ENCODE measurements at places on chromosomes 6 and 20. TPM values are rescaled to one million over a fixed set of nuclear protein-coding genes. Genes with fewer than 3 reads are reported as not detected.

DNA sequence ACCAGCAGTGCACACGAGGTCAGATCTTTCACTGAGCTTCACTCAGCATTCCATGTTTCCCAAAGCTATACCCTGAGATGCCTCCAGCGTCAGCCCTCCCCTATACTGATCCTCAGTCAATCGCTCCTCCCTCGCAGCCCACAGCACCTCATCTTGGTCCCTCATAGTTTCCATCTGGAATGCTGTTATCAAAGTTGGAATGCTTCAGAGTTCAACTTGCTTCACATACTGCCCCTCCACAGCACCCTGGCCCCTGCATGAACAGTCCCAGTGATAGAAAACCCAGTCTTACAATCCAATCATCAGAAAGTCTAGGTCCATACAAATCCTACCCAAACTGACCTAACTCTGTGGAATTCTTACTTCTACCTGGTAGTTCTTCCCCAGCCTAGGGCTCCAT lies 20.0 kb downstream of the SPAG4 start:
- no peak for DNase-seq

DNA sequence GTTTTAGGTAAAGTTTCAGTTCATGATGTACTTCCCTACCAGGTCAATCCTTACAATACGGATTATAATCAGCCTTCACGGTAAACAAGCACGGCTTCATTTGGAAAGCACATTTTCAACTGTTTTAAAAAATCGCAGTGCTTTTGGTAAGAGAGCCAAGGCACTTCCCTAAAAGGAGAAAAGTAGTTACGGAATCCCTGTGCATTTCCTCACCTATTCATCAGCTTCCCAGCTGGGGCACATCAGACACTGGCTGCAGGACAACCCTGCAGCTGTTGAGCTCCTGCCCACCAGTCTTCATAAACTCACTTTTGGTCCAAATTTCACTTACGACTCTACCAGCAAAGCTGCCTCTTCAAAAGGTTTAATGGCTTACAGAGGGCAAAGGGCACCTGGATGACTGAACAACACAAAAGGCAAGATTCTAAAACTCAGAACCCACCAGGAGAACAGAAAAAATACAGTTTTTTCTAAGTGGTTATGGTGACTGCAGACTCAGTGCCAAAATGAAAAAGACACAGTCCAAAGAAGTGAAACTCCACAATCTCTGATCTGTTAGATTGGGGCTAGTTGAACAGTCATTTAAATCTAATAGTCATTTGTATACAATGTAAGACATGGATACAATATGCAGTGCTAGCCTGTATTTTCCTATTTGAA lies 7.5 kb downstream of the SNX5 start:
- DNase-seq, result no peak

DNA sequence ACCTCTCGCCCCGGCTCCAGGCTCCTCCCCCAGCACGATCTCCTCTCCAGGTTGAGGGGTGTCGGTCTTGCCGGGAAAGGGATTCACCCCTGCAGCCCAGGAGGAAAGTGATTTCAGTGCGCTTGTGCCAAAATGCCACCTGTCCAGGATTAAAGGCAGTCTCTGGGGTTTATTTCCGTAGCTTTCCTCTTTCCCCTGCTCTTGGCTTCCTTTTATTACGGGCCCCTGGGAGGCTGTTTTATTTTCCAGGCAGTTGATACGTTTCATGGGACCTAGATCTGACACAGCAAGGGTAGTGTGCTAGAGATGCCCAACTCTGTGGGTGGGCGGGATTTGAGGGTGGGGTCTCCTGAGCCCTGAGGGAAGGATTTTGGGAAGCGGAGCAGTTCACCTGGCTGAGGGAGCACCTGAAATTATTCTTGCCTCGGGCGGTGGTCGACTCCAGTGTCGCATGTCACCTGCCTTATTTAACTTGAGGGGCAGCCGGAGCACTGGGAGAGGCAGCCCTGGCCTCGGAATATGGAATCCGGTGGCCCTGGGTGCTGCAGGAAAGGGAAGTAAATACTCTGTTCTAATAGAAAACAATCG lies 9.5 kb upstream of the NKX2-2 start:
- no peak for DNase-seq

DNA sequence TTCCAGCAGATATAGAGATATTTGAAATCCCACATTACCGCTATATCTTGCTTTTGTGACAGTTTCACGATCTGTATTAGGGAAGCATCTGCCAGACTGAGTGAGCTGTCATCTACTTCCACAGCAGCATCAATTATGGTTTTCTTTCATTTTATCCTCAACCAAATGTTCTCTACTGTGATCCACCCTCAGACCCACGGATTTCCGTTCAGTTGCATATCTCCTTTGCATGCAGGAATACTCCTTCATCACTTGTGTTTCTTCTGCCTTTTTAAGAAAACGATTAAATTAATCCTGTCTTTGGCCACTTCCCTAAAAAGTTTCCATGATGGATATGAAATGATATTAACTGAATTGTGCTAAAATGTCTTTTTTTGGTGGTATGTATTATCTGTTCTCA lies 262.1 kb upstream of the ADGRB3 start:
- DNase-seq, result no peak

GRCh38 chr6:116004841-116005815 lies 55.6 kb downstream of the FRK start:
- no peak for DNase-seq

- DNase-seq, result no peak
Measured at GRCh38 chr6:109372130-109372529, 10.1 kb downstream of the CD164 start.

DNA sequence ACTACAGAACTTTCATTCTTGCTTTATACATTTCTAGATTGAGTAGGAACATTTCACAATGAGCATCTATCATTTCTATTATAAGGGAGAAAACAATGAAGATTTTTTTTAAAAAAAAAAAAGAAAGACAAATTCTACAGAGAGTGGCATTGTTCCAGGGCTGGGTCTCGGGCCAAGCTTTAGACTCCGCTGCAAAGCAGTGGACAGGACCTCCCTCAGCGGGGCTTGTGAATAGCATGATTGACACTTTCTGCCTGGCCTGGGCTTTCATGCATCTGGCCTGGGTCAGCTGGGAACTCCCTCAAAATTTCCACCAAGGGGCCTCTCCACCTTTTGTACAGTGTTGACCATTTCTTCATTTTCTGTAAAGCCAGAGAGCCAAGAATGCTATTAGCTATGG lies 55.8 kb upstream of the HIVEP2 start:
- peak; percentile 20 for DNase-seq

DNA sequence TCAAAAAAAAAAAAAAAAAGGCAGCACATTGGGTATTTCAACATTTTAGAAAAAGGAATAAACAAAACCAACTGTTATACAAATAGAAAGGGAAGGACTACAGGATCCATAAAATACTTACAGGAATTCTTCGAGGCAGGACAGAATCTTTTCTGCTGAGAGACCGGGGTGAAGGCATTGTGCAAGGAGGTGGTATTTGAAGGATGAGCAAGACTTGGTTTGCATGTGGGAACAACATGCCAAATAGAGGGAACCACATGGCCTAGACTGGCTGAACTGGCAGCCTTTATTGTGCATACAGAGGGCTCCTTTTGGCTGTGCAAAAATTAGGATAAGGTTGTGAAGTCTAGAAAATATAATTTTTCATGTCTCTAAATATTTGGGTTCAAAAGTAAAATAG lies 62.9 kb downstream of the SCAND1 start:
- no peak for DNase-seq

GRCh38 chr20:53723621-53724020 lies 130.0 kb upstream of the ZNF217 start:
- DNase-seq, result no peak

DNA sequence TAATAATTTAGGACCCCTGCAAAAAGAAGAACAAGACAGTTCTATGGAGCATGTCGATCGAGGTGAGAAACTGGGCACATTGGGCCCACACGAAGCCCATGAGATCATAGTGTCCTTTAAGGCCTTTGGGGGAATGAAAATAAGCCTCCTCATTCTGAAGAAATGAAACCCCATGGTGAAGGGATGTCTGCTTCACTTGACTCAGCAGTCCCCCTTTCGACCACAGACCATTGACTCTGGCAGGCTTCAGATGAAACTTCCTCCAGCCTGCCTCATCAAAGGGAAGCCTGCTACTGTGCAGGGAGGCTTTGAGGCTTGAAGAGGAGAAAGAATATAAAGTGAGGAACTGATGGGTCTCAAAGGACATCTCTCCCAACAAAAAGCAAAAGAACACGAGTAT lies 144.2 kb upstream of the FBXL4 start:
- no peak for DNase-seq

GRCh38 chr6:53048431-53049195 lies 16.6 kb upstream of the FBXO9 start:
- DNase-seq, result no peak

DNA sequence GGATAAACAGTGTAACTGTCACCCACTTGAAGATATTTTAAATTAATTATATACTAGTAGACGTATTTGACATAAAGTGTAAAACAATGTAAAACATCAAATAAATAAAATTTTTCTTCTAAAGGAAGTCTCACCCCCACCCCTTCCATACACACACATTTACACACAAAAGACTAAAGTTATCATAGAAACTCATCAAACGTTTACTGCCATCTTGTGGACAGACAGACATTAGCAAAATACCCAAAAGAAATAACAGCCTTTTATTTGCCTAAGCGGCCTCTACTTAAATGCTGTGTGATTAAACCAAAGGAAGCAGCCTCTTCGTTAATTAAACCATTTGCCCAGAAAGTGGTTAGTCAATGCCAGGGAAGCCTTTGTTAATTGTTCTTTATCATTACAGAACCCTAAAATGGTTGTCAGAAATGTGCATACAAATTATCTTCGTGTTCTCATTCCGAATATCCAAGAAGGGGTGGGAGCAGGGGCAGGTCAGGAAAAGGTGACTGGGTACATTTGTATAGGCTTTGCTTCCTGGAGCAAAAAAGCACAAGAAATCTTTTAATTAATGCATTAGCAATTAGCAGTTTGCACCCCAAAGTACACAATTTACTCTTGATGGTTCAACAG lies 176.2 kb upstream of the SASH1 start:
- no peak for DNase-seq

DNA sequence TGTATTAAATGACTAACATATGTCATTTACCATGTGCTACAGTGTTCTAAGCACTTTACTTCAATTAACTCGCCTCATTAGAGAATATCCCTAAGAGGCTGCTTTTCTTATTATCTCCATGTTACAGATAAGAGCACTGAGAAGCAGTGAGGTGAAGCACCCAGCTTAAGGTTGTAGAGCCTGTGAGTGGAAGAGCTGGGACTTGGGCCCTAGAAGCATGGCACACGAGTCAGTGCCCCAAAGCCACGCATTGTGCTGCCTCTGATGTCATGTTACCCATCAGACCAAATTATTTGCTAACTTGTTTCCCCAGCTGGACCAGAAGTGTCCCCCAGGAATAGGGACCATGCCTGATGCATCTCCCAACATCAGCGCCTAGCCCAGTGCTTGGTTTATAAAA lies 34.1 kb downstream of the POFUT1 start:
- DNase-seq, result no peak

DNA sequence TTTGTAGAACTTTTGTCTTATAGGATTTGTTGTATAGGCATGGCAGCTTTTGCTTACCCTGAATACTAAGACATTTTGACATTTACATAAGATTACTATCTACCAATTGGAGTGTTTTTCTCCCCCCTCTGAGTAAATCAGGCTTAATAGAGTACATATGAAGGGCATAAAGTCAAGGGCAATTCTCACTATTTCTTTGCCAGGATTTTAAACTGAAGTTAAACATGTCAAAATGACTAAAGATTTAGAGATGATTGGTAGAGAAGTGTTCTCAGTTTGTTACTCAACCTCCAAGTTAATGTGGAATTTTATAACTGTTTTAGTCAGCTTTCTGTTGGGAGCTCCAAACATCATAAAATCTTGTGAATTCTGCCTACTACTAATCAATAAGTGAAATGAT lies 157.8 kb downstream of the CDKAL1 start:
- no peak for DNase-seq

DNA sequence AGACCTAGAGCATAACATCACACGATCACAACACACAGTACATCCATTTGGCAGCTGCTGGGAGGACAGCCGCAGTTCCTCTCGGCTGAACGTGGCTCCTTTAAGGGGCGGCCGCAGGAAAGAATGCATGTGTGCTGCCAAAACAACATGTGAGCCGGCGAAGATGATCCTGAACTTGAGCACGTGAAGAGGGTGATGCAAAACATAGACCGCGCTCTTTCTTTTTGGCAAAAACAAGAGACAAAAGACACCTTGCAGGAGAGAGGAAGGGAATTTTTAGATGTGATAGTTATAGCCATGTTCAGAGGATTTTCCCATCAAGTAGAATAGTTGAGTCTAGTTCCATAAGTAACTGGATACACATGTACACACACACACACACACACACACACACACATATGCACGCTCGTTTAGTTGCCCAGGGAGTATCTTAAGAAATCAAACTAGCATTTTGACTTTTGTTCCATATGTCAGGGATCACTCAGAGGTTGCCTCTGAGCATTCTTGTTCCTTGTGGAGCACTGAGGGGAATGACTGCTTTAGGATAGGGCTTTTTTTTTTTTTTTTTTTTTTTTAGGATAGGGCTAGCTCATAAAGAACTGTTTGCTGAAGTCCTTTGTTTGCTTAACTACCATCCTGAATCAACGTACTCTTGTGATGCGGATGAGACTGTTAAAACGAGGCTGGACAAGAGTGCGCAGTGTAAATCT lies 21.7 kb upstream of the RANBP9 start:
- no peak for DNase-seq

- DNase-seq, result no peak
Measured at GRCh38 chr6:43950051-43950605, 177.1 kb downstream of the MRPL14 start.

- DNase-seq, result no peak
Measured at GRCh38 chr6:7112741-7113313, 5.1 kb downstream of the RREB1 start.

- DNase-seq, result no peak
Measured at GRCh38 chr20:25637247-25637646, 13.4 kb upstream of the NANP start.

DNA sequence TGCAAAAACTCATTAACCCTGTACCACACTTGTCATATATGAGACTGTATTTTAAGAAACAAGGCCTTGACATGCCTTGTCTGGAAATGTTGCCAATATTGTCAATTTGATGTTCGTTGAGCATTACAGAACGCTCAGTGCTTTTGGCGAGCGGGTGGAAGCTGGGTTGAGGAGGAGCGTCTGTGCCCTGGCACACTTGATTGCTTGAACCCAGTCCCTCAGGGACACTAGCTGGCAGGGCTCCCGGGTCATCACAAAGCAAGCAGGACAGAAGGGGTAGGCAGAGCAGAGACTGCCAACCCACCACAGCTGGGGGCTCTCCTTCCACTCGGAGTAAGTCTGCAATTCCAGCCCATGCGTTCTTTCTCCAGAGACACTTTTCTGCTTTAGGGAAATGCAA lies 286.3 kb downstream of the KHDC1L start:
- DNase-seq, result no peak

- DNase-seq, result no peak
Measured at GRCh38 chr20:16942756-16943155, 194.6 kb downstream of the OTOR start.

GRCh38 chr6:87093199-87093598 lies 1.7 kb downstream of the CGA start:
- no peak for DNase-seq

The TMEM217 gene
- total RNA-seq, result 0.82 TPM

The MAP3K7 gene
- 37.9 TPM for total RNA-seq

The LPA gene
- total RNA-seq, result 0.43 TPM

The MYL9 gene
- total RNA-seq, result 19.7 TPM

The MEP1A gene
- not detected for total RNA-seq

The CTSA gene
- total RNA-seq, result 55.3 TPM

The MUCL3 gene
- total RNA-seq, result not detected

The KCNK15 gene
- not detected for total RNA-seq

The WFDC10B gene
- total RNA-seq, result not detected

The VNN1 gene
- not detected for total RNA-seq

The CGAS gene
- 0.63 TPM for total RNA-seq

The GPLD1 gene
- 4.7 TPM for total RNA-seq

The METTL24 gene
- total RNA-seq, result 3.6 TPM

The VARS2 gene
- total RNA-seq, result 61.3 TPM
